H1 (cell line): ENCODE measurements at places on chromosomes 12 and 14.
A peak's percentile ranks its signal among the peaks of the same experiment; 100 is the strongest.

DNA sequence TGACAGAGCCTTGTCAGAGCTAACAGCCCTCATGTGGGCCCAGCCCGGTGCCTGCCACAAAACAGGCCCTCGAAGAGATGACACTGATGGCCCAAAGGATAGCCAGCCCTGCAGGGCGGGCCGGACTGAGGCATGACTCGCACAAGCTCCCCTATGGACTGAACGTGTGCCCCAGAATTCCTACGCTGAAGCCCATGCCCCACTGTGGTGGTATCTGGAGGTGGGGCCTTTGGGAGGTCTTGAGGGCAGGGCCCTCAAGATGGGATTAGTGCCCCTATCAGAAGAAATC, 38.6 kb downstream of the CHGA start:
- peaks cover 2% of the 10 kb centered on the region; the same call in 1 of the 2 replicates for H3K4me1 ChIP-seq
- no peaks in the 10 kb centered on the region for H3K27me3 ChIP-seq
- DNase-seq, result no peak
- H3K4me3 ChIP-seq, result no peak overlapping the region

GRCh38 chr14:95296966-95297365, 22.7 kb downstream of the CLMN start:
- no peak overlapping the region for H3K4me3 ChIP-seq
- no peaks in the 10 kb centered on the region for H3K36me3 ChIP-seq
- no peak overlapping the region for H3K27ac ChIP-seq

GRCh38 chr14:70257526-70257925, 68.8 kb upstream of the SLC8A3 start:
- H3K4me1 ChIP-seq, result no peaks in the 10 kb centered on the region
- no peaks in the 10 kb centered on the region for H3K36me3 ChIP-seq
- H3K27me3 ChIP-seq, result no peaks in the 10 kb centered on the region
- peak; percentile 78 for DNase-seq

DNA sequence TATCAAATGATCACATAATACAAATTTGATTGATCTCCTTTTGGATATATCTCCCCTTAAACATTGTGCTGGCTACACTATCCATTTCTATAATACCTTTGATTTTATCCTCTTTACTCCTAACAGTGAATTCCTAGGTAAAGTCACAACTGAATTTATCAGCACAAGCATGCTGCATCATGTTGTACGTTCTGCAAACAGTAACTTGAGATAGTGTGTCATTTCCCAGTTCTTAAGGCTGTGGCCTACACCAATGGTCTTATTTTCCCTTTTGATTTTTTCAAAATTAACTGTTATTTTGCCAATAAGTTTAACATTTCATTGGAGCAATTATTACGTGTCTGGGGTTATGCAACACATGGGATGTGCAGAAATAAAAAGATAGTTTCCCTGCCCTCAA, 24.8 kb downstream of the PRKCH start:
- H3K4me1 ChIP-seq, result no peaks in the 10 kb centered on the region
- H3K27ac ChIP-seq, result no peak overlapping the region
- no peak overlapping the region for H3K4me3 ChIP-seq
- H3K36me3 ChIP-seq, result no peaks in the 10 kb centered on the region

DNA sequence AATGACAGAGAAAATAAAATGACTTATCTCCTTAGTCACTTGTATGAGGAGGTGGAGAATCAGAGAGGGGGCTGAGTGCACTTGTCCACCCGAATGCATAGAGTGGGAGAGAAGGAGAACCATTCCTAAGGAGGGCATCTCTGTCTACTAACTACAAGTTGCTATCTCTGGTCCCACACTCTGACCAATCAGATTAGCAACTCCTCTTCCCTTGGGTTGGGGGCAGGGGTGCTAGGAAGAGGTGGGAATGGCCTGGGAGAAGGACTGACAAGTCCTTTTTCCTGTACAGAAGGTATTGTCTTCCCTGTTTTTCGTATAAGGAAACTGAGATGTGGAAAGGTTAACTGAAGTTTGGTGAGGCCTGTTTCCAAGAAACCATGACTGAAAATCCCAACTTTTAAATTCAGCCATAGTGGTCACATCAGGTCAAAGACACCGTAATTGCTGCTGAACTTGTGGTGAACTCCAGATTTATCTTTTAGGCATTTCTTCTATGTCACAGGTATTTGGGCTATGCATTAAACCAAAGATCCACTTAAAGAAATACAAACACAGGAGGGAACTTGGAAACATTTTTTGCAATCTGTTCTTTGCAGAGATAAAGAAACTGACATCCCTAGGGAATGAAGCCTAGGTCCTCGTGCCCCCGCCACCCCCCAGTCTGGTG, 207.8 kb downstream of the CRADD start:
- H3K36me3 ChIP-seq, result no peaks in the 10 kb centered on the region
- H3K27ac ChIP-seq, result no peak overlapping the region
- no peaks in the 10 kb centered on the region for H3K27me3 ChIP-seq
- no peak for DNase-seq
- no peaks in the 10 kb centered on the region for H3K4me1 ChIP-seq

- H3K27me3 ChIP-seq, result peaks cover 31% of the 10 kb centered on the region
- DNase-seq, result no peak
- H3K4me1 ChIP-seq, result no peaks in the 10 kb centered on the region
- no peaks in the 10 kb centered on the region for H3K36me3 ChIP-seq
These were observed at the start of gene KIF26A for GRCh38 chr14:104138098-104138717. TSS of gene KIF26A (plus strand) at chr14:104138587. CDS start at chr14:104138723, 136 bp downstream.
